ENCODE measurements at places on chromosomes 4 and X.

- DNase-seq = no peak
These were observed 186.4 kb upstream of the GALNT7 start for GRCh38 chr4:172982151-172982590.

DNA sequence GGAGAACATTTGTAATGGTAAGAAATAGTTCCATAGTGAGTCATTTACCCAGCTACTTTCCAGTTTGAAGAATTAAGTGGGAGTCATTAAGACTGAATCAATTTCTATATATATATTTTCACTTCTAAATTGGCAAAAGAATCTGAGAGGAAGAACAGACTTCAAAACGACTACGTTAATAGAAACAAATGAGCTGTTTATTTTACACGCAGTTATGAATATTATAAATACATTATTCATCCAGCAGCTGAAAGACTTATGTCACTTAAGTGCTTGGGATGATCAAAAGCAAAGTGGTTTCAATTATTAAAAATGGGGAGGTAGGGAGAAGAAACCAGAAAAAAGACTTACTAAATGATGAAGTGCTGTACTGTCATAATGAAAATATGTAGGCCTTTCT lies 260.5 kb upstream of the DDX53 start:
- no peak for DNase-seq

DNA sequence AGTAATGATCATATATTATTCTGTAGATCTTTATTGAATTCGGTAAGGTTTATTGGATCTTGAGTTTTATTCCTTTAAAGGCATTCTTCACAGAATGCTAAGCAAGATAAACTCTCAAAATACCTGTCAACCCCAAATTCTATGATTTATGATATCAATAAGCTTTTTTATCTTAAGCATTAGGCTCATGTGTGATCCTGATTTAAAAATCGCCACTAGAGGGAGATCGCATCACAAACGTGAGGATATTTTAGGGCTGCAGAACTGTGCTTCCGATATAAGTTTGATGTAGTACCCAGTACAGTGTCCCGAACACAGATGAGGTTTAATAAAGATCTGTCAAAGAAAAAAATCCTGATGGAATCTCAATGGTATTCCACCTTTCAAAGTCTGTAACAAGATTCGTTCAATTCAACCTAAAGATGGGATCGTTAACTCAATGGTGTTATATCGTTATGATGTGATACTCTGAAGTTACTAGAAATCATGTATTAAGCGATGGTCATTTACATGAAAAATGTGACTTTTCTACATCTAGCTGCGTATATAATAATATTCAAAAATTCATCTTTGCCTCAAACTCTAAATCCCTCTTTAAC lies 169.0 kb downstream of the CORIN start:
- DNase-seq = no peak

DNA sequence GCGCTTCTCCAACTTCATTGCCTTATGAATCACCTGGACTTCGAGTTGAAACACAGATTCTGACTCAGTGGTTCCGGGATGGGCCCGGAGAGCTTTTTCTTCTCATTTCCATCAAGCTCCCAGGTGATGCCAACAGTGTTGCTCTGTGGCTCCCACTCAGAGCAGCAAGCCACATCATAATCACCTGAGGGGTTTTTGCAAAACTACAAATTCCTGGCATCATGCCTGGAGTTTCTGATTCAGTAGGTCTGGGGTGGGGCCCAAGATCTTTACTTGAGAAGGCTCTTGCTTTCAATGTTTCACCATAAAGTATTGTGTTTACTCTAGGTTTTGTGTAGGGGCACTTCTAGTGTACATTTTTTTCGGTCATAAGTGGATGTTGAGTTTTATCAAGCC lies 7.0 kb downstream of the MTM1 start:
- DNase-seq = peak; percentile 42

DNA sequence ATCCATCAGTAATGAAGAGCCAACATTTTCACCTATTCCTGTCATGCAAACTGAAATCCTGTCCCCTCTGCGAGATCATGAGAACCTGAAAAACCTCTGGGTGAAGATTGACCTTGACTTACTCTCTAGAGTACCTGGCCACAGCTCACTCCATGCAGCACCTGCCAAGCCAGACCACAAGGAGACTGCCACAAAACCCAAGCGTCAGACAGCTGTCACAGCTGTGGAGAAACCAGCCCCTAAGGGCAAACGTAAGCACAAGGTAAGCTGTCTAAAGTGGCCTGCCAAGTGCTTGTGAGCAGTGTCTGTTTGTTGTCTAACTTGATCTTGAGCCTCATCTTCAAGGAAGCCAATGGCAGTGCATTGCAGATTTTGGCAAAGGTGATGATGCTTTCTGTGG lies 455.9 kb downstream of the AFF2 start:
- no peak for DNase-seq

DNA sequence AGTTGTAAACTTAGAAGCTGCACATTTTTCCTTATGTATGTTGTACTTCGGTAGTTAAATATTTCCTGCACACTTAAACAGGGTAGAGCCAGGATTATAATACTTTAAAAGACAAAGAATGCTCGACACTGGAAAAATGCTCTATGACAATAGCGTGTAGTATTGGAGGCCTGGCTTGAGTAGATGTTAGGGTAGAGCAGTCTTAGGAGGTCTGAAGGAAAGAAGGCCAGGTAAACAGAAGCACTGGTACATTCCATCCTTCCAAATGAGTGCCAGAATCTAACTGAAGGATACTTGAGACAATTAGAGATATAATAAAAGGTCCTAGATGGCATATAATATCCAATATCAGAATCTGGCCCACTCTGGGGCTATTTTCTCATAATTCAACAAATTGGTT lies 42.3 kb downstream of the ATXN3L start:
- DNase-seq = no peak

- no peak for DNase-seq
These were observed 6.8 kb downstream of the PLXNB3 start for GRCh38 chrX:153770601-153771414.

DNA sequence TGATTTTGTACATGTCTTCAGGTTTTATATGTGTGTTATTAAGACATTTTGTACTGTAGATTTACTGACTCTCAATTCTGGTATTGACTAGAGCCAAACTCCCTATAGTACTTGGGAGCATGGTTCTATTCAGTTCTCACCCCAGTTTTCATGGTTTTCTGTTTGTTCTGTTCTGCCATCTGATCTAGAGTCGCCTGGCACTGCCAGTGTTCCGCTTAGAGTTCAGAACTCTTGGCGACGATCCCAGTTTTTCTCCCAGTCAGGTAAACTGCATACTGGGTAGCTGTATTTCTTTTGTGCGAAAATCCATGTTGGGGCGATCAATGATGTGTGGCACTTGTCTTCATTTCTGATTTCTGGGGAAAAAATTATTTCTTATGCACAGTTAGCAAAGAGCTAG lies 78.0 kb downstream of the PHOX2B start:
- DNase-seq = no peak

DNA sequence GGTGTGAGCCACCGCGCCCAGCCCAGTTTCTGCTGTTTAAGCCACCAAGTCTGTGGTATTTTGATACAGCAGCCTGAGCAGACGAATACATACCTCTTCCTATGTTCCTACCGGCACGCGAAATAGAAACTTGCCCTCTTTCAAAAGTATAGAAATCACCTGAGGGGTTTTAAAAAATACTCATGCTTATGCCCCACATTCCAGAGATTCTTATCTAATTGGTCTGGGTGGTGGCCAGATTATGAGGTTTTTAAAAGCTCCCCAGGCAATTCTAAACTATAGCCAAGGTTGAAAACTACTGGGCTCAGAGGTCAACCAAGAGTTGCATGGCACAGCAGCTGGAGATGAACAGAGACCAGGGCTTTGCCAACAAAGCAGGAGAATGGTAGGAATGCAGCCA lies 24.9 kb upstream of the HUWE1 start:
- no peak for DNase-seq

- no peak for DNase-seq
These were observed 32.5 kb upstream of the AADAT start for GRCh38 chr4:170122252-170122651.

DNA sequence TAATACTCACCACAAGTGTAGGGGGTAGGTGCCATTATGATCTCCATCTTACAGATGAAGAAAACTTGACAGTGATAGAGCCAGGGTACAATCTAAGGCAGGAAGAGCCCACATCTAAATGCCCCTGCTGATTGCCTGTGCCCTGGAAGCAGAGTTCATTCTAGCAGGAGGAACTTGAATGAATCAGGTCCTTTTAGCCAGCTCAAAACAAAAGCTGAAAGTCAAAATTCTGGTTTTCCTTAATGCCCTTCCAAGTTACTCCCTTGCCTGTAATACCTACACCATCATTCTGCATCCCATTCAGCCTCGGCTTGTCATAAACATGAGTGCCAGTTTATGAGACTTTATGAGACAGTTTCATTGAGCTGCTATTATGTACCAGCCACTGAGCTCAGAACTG lies 89.6 kb downstream of the SCD5 start:
- no peak for DNase-seq

DNA sequence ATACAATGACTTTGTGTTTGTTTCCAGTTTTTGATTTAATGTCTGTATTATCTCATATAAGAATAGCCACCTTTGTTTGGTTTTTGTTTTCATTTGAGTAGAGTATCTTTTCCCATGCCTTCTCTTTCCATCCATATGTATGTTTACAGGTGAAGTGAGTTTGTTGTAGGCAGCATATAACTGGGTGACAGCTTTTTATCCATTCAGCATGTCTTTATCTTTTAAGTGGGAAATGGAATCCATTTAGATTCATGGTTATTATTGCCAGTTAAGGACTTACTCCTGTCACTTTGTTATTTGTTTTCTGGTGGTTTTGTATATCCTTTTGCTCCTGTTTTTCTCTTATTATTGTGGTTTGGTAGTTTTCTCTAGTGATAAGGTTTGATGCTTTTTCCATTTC lies 34.3 kb downstream of the SCLT1 start:
- DNase-seq = no peak
